ENCODE measurements at places on chromosomes 3 and 15.

GRCh38 chr3:143249014-143249413 is 129.4 kb downstream of the CHST2 start:
- no peak for DNase-seq

- no peak for DNase-seq
Observed at GRCh38 chr3:197149528-197149927, 119.9 kb upstream of the MELTF start.

DNA sequence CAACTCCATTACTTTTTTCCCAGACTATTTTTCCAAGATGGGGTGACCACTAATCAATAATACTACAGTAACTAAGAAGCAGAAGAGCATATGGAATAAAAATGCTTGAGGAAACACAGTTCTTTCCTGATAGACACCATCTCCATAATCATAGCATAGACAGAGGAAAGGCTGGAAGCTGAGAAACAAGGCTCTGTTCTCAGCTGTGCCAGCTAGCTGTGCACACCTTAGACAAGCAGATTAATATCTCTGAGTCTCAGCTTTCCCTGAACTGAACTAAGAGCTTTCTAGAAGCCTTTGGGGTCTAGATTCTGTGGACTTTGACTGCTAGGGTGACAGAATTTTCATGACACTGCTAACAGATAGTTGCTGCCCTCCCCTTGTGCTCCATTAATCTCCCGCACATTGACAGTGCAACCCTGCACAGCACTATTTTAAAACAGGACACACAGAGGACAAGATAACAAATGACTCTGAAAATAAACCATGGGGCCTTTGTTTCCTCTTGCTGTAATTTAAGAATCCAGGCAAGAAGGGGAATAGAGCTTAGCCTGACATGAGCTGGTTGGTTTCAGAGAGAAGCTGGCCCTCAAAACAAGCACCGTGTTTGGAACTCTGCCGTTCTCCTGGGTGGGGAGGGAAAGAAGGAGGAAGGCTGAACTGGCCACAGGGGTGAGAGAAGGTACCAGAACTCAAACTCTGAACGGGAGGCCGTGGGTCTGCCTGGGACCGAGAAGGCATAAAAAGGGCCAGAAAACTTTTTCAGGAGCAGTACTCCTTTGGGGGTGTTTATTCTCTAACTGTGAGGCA is 67.4 kb downstream of the ATP13A5 start:
- no peak for DNase-seq

DNA sequence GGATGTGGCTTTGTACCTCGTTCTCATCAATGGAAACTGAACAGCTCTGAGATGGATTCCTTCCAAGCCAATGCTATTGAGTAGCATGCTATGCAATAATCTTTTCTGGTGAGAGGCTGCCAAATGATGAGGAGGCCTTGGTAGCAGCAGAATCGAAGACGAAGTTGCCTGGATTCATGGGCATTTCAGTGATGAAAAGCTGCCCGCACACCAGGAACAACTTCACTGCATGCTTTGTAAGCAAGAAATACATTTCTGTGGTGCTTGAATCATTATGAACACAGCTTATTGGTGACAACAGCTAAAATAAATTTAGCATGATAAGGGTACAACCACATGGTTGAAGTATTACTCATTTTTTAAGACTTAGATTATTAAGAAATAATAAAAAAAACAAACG is 246.8 kb upstream of the ROBO1 start:
- no peak for DNase-seq

- no peak for DNase-seq
Observed at GRCh38 chr15:69578787-69579583, 126.4 kb downstream of the RPLP1 start.

DNA sequence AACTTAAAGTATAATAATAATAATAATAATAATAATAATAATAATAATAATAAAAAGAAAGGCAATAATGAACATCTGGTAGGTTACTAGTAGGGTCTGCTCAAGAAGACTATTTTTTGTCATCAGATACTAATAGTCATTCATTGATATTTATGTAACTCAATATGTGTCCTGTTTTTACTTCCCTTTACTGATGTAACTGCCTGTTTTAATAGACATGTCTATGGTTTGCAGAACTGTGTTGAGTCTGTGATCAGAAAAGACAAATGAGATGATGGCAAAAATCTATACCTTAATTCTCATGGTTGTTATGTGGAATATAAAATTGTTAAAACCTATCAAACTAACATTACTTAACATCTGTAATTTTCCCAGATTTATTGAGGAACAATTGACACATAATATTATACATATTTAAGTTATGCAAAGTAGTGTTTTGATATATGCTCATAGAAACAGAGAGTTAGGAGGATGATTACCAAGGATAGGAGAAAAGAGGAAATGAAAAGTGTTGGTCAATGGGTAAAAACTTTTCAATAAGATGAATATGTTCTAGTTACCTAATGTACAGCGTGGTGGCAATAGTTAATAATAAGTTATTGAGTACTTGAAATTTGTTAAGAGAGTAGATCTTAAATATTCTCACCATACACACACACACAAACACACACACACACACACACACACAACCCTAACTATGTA is 699.4 kb downstream of the ZPLD1 start:
- DNase-seq = no peak

- DNase-seq = no peak
Observed at GRCh38 chr3:160384639-160385318, 14.2 kb downstream of the IFT80 start.

DNA sequence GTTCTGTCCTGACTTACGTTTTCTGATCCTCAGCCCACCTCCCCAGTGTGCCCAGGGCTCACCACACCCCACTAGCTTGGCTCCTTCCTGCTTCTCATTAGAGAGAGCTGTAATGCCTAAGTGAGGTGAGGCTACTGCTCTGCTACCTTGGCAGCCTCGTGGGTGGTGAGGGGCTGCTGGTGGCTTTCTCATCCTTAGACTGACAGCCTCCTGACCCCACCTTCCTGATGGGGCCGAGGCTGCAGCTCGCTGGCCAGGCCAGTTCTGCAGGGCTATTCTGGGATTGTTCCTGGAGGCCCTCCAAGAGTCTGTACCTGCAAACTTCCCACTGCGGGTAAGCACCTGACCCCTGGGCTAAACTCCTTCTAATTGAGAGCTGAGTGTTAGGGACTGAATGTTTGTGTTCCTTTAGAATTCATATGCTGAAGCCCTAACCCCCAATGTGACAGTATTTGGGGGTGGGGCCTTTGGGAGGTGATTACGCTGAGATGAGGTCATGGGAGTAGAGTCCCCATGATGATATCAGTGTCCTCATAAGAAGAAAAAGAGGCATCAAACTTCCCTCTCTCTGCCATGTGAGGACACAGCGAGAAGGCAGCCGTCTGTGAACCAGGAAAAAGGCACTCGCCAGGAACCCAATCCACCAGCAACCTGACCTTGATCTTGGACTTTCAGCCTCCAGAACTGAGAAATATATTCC is 38.1 kb upstream of the IQSEC1 start:
- DNase-seq = no peak

DNA sequence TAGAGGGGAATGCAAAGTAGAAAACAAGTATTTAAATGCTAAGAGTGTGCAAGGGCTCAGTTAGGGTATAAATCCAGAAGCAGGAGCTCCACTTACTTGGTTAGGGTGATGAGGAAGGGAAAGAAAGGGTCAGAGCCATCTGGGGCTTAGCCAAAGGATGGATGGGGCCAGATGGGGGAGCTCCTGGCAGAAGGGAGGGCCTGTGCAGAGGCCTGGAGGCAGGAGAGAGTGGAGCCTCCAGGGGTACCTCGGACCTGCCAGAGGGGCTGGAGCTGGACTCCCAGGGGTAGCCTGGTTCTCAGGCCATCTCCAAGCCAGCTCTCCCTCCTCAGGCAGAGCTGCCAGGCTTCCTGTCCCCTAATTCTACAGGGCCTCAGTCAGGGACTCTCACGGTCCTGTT is 506.3 kb downstream of the SHQ1 start:
- DNase-seq = no peak

GRCh38 chr3:161890147-161890625 is 393.6 kb downstream of the OTOL1 start:
- DNase-seq = no peak

DNA sequence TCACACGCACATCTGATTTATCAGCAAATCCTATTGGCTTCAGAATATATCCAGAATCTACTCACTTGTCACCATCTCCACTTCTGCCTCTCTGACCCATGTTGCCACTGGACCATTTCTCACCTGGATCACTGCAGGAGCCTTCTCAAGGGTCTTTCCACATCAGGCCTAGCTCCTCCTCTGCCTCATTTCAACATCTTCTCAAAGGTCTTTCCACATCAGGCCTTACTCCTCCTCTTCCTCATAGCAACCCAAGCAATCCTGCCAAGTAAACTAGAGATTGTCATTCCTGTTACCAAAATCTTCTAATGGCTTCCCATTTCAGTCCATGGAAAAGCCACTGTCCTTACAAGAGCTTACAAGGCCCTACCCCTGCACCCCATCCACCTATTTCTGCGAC is 18.0 kb upstream of the DUT start:
- DNase-seq = no peak

- DNase-seq = no peak
Observed at GRCh38 chr15:29557171-29557570, 265.1 kb downstream of the TJP1 start.

DNA sequence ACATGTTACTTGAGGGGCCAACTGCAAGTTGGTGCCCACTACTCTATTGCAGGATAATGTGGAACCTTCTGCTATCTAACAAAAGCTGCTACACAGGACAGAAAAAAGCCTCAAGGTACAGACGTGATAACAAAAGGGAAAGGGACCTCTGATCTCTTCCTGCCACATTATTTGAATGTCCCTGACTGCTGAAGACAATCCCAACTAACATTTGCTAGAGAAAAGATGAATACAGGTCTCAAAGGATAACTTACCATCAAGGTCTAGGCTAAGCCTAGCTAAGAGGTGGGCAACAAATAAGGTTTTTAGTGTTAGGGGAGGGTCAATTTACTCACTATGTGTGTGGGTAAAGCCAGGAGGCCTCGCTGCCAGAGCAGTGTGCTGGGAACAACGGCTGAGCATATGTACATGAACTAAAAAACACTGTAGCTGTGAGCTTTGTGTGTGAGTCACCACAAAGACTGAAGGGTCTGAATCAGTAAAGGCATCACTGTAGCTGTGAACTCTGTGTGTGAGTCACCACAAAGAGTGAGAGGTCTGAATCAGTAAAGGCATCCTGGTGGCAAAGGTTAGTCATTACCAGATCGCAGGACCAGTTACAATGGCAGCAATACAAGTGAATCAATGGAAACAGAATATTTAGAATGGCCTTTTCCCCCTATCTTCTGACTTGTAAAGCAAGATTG is 111.7 kb downstream of the LMLN start:
- peak; percentile 59 for DNase-seq

DNA sequence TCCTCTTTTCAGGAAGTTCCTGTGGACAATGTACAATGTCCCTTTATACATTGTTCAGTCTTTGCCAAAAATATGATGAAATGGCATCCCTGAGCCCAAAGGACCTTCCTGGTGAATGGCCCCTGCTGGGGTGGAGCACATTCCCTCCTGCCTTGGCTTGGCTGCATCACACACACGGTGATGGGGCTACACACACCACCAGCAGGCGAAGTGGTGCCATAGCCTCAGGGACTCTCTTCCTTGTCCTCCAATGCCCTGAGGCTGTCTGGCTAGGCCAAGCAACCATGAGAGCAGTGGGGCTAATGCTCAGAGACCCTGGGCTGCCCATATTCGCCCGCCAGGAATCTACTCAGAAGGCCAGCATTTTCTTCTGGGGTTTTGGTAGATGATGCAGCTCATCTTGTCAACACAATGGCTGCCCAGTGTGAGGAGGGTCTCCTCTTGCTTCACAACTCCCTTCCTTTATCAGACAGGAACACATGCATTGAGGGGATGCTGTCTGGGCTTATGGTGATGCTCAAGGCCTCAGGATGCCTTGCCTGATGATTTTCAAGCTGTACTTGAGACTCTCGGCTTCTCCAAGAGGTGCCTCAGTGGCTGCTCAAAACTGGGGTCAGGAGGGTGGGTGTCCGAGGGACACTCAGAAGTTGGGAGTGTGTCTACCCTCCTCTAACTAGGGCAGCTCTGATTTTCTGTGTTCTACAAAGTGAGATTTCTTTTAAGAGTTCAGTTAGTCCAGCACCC is 40.9 kb upstream of the EPHB1 start:
- no peak for DNase-seq

DNA sequence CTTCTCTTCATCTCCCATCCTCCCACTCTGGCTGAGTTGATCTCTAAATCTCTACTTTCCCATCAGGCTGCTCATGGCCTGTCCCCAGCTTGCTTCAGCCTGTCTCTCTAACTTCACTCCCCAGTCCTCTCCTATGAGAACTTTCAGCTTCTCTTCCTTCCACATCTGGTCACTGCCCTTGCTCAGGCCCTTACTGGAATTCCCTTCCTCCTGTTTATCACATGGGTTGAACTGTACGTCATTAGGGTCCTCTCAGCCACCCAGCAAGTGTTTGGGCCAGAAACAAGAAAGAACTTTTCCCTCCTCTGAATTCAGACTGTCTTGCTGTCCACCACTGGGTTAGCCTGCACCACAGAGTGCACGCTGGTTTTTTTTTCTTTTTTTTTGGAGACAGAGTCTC is 5.0 kb downstream of the PTPN23 start:
- no peak for DNase-seq

- DNase-seq = peak; percentile 84
Observed at GRCh38 chr3:58388550-58389091, 45.0 kb downstream of the PDHB start.

DNA sequence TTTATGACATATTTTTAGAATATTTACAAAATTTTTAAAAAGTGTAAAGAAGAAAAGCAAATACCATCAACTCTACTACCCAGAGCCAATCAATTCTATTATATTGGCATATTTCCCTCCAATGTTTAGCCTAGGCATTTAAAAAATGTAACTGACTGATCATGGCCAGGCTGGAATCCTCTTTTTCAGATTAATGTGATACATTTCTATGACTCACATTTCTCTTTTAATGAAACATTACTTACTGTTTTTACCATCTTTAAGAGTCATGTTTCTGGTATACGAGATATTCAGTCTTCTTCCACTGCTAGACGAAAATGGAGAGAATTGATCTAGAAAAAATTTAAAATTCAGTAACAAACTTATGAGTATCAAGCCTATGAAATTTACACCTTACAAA is 53.4 kb upstream of the DCUN1D1 start:
- DNase-seq = no peak

DNA sequence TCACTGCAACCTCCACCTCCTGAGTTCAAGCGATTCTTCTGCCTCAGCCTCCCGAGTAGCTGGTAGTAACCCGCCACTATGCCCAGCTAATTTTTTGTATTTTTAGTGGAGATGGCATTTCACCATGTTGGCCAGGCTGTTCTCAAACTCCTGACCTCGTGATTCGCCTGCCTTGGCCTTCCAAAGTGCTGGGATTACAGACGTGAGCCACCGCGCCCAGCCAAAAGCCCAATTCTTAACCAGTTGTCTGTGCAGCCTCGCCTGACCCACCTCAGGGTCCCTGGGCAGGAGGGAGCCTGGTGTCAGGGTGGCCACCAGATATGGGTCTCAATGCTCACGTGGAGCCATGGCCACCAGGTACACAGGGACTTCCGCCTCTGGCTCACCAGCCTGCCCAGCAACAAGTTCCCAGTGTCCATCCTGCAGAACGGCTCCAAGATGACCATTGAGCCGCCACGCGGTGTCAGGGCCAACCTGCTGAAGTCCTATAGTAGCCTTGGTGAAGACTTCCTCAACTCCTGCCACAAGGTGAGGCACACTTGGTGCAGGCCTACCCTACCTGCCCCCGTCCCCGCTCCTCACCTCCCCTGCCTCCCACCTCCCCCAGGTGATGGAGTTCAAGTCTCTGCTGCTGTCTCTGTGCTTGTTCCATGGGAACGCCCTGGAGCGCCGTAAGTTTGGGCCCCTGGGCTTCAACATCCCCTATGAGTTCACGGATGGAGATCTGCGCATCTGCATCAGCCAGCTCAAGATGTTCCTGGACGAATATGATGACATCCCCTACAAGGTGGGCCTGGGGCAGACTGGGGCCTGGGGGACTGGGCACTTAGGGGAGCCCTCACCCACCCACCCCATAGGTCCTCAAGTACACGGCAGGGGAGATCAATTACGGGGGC is 48.6 kb downstream of the SEMA3G start:
- DNase-seq = no peak

All from Ammon's horn (tissue), 1 donor.